CD8-positive, alpha-beta T cell (primary cell): ENCODE measurements at places on chromosomes 16 and 17.
A peak's percentile ranks its signal among the peaks of the same experiment; 100 is the strongest.

DNA sequence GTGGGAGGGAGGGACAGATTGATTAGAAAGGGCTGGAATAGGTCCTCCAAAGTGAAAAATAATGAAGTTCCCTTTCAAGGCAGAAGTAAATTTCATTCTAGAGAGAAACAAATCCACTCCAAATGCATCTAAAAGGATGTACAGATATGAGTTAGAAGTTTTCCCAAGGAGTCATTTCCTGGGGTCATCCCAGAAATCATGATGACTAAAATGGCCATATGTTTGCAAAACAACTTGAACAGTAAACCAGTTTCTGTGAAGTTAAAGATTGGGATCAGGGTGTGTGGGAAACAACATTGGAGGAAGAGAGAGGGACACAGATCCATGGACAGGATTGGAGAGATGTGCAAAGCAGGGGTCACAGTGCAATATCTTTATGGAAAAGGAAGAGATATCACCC, 32.5 kb upstream of the ARHGAP44 start:
- no peak for DNase-seq

DNA sequence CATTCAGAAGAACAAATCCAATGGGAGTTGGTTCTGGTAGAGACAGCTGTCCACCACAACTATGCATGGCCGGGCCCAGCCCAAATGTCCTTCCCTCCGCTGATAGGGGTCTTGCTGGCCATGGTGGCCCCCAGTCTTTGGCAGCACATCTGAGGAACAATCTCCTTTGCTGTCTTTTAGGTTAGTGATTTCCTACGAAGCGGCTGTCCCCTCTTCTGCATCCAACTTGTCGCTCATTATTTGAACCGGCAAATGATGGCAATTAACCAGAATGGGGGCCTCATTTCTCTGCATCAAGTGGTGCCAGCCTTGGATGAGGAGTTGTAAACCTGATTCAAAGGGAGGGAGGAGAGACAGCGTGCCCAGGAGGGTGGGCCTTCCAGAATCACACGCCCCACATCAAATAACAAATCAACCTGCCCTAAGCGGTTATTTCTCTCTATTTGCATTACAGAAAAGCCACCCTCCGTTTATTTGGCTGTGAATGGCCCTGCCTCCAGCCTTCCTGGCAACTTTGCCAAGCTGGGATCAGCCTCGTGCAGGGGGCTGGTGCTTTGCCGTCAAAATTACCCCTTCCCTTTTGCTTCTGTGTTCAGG, 156.5 kb downstream of the RGS9 start:
- no peak for DNase-seq

- DNase-seq: peak; percentile 45
Observed at GRCh38 chr16:88737298-88738150, 31.2 kb downstream of the CTU2 start.

DNA sequence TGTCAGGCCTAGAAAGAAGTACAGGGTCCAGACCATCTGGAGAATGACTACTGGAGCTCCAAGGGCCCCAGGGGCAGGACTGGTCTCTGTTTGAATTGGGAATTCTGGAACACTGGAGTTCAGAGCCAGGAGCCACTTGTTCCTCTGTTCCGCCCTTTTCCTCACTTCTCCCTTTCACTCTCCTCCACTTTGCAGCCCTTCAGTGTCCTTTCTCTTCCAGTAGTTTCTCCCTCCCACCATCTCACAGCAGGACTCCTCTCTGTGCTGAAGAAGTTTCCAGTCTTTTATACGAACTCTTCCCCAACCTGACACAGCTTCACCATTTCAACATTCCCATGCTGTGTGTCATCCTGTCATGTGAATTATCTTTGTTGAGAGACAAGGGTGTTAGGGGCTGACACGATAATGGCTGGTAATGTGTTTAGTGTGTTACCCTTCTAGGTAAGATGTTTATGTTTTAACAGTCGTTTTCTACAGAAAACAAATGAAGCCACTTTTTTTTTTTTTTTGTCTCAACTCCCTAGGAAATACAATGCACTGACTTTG, 180.3 kb upstream of the MYOCD start:
- DNase-seq: no peak

DNA sequence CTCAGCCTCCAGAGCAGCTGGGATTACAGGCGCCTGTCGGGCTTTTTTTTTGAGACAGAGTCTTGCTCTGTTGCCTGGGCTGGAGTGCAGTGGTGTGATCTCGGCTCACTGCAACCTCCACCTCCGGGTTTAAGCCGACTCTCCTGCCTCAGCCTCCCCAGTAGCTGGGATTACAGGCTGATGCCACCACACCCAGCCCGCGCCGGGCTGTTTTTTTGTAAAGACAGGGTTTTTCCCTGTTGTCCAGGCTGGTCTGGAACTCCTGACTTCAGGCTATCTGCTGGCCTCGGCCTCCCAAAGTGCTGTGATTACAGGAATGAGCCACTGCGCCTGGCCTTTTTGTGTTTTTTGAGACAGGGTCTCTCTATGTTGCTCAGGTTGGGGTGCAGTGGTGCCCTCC, 27.4 kb upstream of the SPNS3 start:
- no peak for DNase-seq

DNA sequence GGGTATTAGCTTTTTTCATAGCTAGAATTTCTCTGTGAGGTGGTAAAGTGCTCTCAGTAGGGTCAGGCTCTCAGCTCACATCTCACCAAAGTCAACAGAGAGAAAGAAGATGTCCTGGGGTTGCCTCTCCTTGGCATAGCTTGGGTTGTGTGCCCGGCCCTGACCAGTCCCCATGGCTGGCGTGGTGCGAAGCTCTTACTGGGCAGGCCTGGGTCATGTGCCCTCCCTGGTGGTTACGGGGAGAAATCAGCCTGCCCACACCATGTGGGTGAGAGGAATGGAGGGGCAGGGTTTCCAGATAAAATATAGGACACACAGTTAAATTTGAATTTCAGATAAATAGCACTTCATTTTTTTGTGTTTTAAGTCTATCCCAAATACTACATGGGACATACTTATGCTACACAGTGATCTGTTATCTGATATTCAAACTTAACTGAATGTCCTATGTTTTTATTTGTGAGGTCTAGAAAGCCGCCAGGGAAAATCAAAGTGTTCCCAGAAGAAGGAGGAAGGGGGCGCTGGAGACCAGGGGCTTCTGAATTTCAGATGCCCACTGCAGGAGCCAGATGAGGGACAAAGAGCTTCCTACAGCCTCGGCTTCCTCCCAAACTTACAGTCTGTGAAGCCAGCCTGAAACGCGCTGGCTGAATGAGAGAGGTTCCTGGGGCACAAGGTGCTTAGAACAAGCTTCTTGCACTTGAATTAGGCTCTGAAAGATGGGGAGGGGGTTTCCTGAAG, 45.4 kb downstream of the NKD1 start:
- no peak for DNase-seq

DNA sequence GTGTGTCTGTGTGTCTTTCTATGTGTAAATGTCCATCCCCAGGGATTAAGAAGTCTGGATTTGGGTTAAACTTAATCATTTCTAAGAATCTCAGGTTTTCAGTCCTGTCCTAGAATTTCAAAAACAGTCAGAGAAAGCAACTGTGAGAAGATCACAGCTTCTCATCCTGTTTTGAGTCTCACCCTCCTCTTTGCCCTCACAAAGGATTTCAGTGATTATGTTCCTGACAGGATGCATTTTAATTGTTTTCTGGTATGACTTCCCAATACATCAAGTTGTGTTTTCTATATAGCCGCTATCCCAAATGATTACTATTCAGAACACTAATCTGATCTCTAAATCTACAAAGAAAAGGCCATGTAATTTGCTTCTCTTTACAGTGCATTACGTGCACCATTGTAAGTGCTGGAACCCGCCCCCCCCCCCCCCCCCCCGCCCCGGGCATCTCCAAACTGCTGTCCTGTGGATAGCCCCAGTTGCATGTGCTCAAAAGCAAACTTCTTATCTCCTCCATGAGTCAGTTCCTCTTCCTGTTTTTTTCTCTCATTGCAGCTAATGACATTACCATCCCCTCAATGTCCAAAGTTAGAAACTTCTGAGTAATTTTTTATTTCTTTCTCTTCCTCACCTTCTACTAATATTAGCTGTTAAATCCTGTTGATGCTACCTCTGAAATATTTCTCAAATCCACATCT, 73.9 kb downstream of the CDH13 start:
- no peak for DNase-seq

- DNase-seq: no peak
Observed at GRCh38 chr17:7634384-7634783, 4.4 kb downstream of the SHBG start.

- no peak for DNase-seq
Observed at GRCh38 chr17:45296003-45296832, 20.6 kb downstream of the MAP3K14 start.

DNA sequence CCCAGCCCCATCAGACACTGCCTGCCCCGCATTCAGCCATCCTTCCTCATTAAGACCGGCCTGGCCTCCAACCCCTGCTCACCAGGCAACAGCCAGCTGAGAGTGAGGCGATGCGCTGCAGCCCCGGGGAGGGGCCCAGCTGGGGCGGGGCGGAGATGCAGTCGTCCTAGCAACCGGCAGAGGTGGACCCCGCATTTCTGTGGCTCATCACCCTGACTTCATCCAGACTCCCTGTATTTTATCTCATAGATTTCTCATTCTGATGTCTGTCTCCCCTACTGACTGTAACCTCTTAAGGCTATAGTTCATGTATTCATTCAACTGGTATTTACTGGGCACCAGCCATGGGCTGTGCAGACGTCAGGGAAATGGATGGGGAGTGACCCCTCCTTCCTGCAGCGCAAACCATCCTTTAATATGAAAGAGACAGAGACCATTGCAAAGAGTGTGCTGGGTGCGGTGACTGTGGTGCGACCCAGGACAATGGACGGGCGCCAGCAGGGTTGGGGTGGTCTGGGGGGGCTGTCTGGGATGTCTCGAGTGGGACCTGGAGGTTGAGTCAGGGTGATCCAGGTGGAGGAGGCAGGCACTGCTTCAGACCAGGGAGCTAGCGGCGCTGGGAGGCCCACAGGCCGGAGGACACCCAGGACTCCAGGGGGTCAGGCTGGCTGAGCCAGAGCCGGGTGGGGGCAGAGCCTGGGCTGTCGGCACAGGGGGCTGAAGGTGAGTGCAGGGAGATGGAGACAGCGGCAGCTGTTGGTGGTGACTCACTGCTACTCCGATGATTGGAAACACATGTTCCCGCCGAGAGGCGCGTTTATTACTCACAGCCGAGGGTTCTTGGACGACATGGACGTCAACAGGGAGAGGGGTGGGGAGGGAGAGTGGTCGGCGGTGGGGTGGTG, 10.5 kb upstream of the TIMP2 start:
- DNase-seq: no peak

DNA sequence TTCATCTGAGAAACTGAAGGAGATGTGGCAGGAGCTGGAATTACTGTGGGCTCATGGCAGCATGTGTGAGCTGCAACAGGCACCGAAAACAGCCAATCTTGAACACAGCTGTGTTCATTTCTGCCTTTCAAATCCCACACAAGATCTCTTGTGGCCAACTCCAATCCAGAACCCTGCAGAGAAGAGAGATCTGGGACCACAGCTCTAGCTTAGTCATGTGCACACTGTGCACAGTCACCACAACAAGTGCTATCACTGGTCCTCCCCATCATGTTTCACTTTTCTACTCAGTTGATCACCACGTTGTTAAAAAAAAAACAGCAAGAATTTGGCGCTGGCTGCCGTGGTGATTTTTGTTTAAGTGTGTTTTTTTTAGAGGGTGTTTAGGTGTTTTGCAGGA, 254.5 kb upstream of the ELAC2 start:
- no peak for DNase-seq
